Stomach (tissue), 19 donors: ENCODE measurements at places on chromosomes 11 and 22. TPM values are rescaled to one million over a fixed set of nuclear protein-coding genes. Genes with fewer than 3 reads are reported as not detected.

- DNase-seq: no peak
These were observed 44.6 kb downstream of the RBX1 start for GRCh38 chr22:40995821-40996220.

UBQLNL gene
- not detected for total RNA-seq

DNA sequence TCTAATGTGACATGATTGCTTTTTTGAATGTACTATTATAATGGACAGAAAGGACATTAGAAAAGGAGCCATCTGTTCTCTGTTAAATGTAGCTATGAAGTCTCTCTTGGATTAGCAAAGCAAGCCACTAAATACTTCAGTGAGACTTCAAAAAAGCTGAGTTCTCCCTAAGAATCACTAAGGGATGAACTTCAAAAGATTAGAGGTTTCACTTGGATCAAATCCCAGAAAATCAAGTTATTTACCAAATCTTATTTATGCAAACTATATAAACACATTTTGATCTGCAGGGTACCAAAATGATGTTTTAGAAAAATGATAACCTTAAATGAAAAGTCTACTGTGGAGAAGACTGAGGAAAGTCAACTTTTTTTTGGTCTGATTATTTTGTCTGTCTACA, 82.1 kb upstream of the MTMR2 start:
- no peak for DNase-seq

- DNase-seq: no peak
These were observed 17.5 kb downstream of the NUCB2 start for GRCh38 chr11:17294033-17294432.

- DNase-seq: no peak
These were observed 43.8 kb downstream of the NECTIN1 start for GRCh38 chr11:119685111-119685746.

- peak; percentile 58 for DNase-seq
These were observed 38.1 kb downstream of the NUP50 start for GRCh38 chr22:45201678-45202332.

GRCh38 chr11:3876613-3877012, 21.1 kb downstream of the STIM1 start:
- no peak for DNase-seq
